Esophagus squamous epithelium (tissue), 5 donors: ENCODE measurements at places on chromosomes 2 and 18.

DNA sequence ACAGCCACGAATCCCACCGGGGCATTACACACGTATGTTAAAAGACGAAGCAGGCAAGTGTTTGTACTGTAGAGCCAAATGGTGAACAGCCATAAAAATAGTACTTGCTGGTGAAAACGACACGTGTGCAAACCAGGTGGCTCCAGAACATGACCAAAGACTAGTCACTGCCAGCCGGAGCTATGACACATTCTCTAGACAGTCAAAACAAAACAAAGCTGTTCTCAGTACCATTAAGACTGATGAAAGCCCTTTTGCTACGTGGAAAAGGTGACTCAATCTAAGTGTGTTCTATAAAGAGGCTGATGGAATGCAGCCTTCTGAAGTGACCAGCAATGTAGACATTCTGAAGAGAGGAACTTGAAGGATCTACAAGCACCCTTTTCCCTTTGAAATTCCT, 367.7 kb upstream of the NETO1 start:
- DNase-seq: no peak
- H3K36me3 ChIP-seq: no peaks in the 10 kb centered on the region
- H3K27ac ChIP-seq: no peak overlapping the region
- no peak overlapping the region for H3K4me3 ChIP-seq

GRCh38 chr18:31104444-31104843, 2.2 kb upstream of the DSC2 start:
- H3K36me3 ChIP-seq: no peaks in the 10 kb centered on the region
- H3K4me3 ChIP-seq: no peak overlapping the region
- no peak for DNase-seq
- no peaks in the 10 kb centered on the region for H3K4me1 ChIP-seq

- H3K27ac ChIP-seq: no peak overlapping the region
- peaks cover 14% of the 10 kb centered on the region for H3K4me1 ChIP-seq
- no peak for DNase-seq
- no peaks in the 10 kb centered on the region for H3K36me3 ChIP-seq
Observed at GRCh38 chr2:134141598-134142340, 112.1 kb upstream of the MGAT5 start.

- no peak overlapping the region for H3K27ac ChIP-seq
- no peak for DNase-seq
- no peaks in the 10 kb centered on the region for H3K27me3 ChIP-seq
- H3K4me1 ChIP-seq: no peaks in the 10 kb centered on the region
- H3K36me3 ChIP-seq: no peaks in the 10 kb centered on the region
Observed at GRCh38 chr2:158315803-158316414, 140.6 kb downstream of the CCDC148 start.

- H3K4me1 ChIP-seq: no peaks in the 10 kb centered on the region
- H3K36me3 ChIP-seq: no peaks in the 10 kb centered on the region
- no peak for DNase-seq
- H3K4me3 ChIP-seq: no peak overlapping the region
Observed at GRCh38 chr2:28496781-28497180, 921 bp downstream of the PLB1 start.

- no peaks in the 10 kb centered on the region for H3K36me3 ChIP-seq
- no peak for DNase-seq
- no peak overlapping the region for H3K4me3 ChIP-seq
- no peaks in the 10 kb centered on the region for H3K4me1 ChIP-seq
- no peak overlapping the region for H3K27ac ChIP-seq
- no peaks in the 10 kb centered on the region for H3K27me3 ChIP-seq
Observed at GRCh38 chr2:162888652-162889051, 50.1 kb upstream of the KCNH7 start.

- no peak overlapping the region for H3K4me3 ChIP-seq
- H3K27me3 ChIP-seq: no peaks in the 10 kb centered on the region
- peaks cover under 1% of the 10 kb centered on the region for H3K4me1 ChIP-seq
- H3K27ac ChIP-seq: no peak overlapping the region
Observed at GRCh38 chr2:65595630-65596029, 163.2 kb upstream of the SPRED2 start.

- H3K36me3 ChIP-seq: no peaks in the 10 kb centered on the region
- DNase-seq: no peak
- H3K4me3 ChIP-seq: no peak overlapping the region
- H3K4me1 ChIP-seq: no peaks in the 10 kb centered on the region
Observed at GRCh38 chr2:184847331-184847730, 249.0 kb downstream of the ZNF804A start.

- H3K27me3 ChIP-seq: no peaks in the 10 kb centered on the region
- DNase-seq: no peak
- no peaks in the 10 kb centered on the region for H3K4me1 ChIP-seq
- no peaks in the 10 kb centered on the region for H3K36me3 ChIP-seq
- H3K4me3 ChIP-seq: no peak overlapping the region
- H3K27ac ChIP-seq: no peak overlapping the region
Observed at GRCh38 chr2:225017713-225018112, 24.6 kb downstream of the DOCK10 start.

- H3K4me3 ChIP-seq: no peak overlapping the region
- no peaks in the 10 kb centered on the region for H3K4me1 ChIP-seq
- H3K27me3 ChIP-seq: no peaks in the 10 kb centered on the region
- no peak overlapping the region for H3K27ac ChIP-seq
- DNase-seq: no peak
Observed at GRCh38 chr18:76643996-76644395, 149.0 kb upstream of the ZNF516 start.

- H3K27me3 ChIP-seq: no peaks in the 10 kb centered on the region
- no peak overlapping the region for H3K4me3 ChIP-seq
- H3K27ac ChIP-seq: no peak overlapping the region
- H3K36me3 ChIP-seq: no peaks in the 10 kb centered on the region
Observed at GRCh38 chr2:158312981-158313380, 143.6 kb downstream of the CCDC148 start.

DNA sequence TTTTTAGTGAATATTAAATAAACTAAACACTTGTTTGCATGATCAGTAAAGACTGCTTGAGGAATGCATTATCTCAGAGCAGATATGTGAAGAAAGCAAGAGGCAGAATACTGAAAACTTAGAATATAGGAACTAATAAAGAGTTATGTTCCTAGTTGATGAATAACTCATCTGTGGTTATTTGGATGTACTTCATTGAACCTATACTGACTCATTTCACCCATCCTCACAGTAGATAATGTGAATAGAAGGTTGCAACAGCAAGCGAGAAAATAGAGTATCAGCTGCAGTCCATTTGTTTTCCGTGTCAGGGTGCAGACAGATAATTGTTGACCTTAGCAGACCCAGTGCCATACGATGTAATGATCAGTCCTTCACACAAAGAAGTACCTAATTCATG, 945.7 kb upstream of the LRRTM1 start:
- H3K27me3 ChIP-seq: no peaks in the 10 kb centered on the region
- no peak overlapping the region for H3K4me3 ChIP-seq
- no peak for DNase-seq
- H3K27ac ChIP-seq: no peak overlapping the region
- no peaks in the 10 kb centered on the region for H3K36me3 ChIP-seq

GRCh38 chr18:50283469-50284209, 2.3 kb upstream of the MBD1 start:
- H3K36me3 ChIP-seq: peaks cover 17% of the 10 kb centered on the region
- peaks cover 75% of the 10 kb centered on the region for H3K4me1 ChIP-seq
- no peak for DNase-seq
- no peaks in the 10 kb centered on the region for H3K27me3 ChIP-seq
- peak overlapping the region; percentile 69 for H3K27ac ChIP-seq

DNA sequence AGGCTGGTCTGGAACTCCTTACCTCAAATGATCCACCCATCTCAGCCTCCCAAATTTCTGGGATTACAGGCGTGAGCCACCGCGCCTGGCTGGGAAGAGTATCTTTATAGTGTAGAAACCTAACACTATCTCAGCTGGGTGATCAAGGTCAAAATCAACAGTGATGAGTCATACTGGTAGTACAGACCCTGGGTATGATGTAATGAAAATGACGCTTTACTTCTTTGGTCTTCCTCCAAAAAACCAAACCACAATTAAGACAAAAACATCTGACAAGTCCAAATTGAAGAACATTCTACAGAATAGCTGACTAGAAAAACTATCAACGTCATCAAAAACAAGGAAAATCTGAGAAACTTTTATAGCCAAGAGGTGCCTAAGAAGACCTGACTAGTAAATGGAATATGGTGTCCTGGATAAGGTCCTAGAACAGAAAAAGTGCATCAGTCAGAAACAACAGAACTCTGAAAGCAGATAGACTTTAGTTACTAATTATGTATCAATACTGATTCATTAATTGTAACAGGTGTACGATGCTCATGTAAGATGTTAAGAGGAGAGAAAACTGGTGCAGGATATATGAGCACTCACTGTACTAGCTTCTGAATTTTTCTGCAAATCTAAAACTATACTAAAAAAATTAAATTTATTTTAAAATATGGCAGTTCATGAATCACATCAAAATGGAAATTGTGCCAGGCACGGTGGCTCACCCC, 25.4 kb downstream of the PDCL3 start:
- H3K27ac ChIP-seq: no peak overlapping the region
- no peaks in the 10 kb centered on the region for H3K4me1 ChIP-seq
- H3K36me3 ChIP-seq: no peaks in the 10 kb centered on the region
- no peaks in the 10 kb centered on the region for H3K27me3 ChIP-seq
- no peak for DNase-seq

- peak overlapping the region; percentile 61 for H3K27ac ChIP-seq
- no peak overlapping the region for H3K4me3 ChIP-seq
- H3K4me1 ChIP-seq: peaks cover 5% of the 10 kb centered on the region
- H3K36me3 ChIP-seq: peaks cover 77% of the 10 kb centered on the region
Observed at GRCh38 chr2:20625491-20626391, 25.2 kb downstream of the HS1BP3 start.
